Urinary bladder (tissue), 4 donors: ENCODE measurements at places on chromosomes 5 and 9. TPM values are rescaled to one million over a fixed set of nuclear protein-coding genes. Genes with fewer than 3 reads are reported as not detected.

DNA sequence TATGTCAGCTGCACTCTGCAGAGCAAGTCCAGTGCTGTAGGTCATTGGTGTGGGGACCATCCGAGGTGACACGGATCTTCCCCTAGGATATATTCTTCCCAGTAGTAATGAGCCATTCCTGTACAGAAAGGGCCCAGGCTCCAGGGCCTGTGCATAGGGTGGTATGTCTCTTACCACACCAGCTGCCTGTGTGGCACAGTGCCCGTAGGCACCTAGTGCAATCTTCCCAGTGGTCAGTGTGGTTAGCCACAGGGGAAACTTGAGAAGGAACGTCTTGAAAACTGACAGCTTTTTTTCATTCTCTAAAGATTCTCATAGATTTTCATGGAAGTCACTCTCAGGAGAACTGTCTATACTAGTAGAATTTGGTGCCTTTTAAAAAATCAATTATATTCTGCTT is 39.8 kb downstream of the CYSTM1 start:
- no peak for DNase-seq

DNA sequence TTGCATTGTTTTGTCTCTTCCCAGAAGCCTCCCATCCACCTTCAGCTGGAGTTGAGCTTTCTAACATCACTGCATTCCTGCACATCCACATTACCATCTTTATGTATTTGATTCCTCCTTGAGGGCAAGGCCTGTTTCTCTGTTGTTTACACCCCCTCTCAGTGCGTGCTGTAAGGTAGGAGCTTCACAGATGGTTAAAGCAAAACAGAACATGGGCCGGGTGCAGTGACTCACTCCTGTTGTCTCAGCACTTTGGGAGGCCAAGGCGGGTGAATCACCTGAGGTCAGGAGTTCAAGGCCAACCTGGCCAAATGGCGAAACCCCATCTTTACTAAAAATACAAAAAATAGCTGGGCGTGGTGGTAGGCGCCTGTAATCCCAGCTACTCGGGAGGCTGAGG is 110.9 kb downstream of the KCNIP1 start:
- no peak for DNase-seq

GRCh38 chr9:13645557-13645956 is 366.1 kb upstream of the MPDZ start:
- no peak for DNase-seq

GRCh38 chr5:143402553-143403333 is 743 bp downstream of the NR3C1 start:
- DNase-seq, result peak; percentile 23

DNA sequence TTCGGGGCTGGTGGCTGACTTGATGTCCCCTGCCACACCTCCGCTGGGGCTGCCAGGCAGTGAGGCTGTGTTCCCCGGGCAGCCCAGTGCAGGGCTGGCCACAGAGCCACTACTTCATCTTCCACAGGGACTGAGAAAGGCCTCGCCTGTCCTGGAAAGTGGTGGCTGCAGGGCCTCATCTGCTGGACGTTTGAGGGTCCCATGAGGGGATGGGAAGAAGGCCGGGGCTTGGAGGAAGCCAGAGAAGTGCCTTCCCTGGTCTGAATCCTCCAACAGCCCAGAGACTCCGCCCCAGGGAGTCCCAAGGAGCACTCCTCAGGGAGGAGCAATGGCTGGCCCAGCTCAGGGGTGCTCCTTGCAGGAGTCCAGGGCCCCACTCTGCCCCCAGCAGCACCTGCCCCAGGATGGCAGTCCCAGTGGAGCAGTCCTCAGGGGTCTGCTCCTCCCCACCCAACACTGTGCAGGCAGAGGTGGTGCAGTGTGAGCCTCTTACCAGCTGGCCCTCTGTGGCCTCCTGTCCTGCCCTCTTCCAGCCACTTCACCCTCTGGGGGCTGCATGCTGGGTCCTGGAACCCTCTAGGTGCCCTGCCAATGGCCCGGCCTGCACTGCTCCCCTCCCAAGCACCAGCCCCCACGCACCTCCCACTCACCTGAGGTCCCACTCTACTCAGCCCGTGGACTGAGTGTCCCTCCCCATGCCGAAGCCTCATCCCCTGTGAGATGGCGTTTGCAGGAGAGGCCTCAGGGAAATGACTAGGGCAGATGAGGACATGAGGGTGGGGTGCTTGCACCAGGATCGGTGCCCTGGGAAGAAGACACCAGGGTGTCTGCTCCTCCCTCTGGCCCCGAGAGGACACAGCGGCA is 47.3 kb upstream of the COL5A1 start:
- DNase-seq, result no peak

The CTSV gene
- total RNA-seq, result 0.42 TPM

GRCh38 chr5:141496038-141496437 is 7.2 kb downstream of the PCDHGC5 start:
- DNase-seq, result no peak

The PPP3R2 gene
- 0.21 TPM for total RNA-seq

The ORM2 gene
- not detected for total RNA-seq

The LHFPL2 gene
- total RNA-seq, result 146 TPM

The GRXCR2 gene
- not detected for total RNA-seq

The KLHL3 gene
- total RNA-seq, result 12.0 TPM

GRCh38 chr5:66824476-66824875 is 228.3 kb downstream of the MAST4 start:
- no peak for DNase-seq

- no peak for DNase-seq
Observed at GRCh38 chr9:34185778-34186551, 7.1 kb downstream of the UBAP1 start.

GRCh38 chr9:72440378-72440777 is 75.4 kb upstream of the ZFAND5 start:
- DNase-seq, result no peak

The C9 gene
- not detected for total RNA-seq
